ENCODE measurements at places on chromosomes 2 and 18. TPM values are rescaled to one million over a fixed set of nuclear protein-coding genes. Genes with fewer than 3 reads are reported as not detected.

- no peak for DNase-seq
Measured at GRCh38 chr2:237594514-237594871, 4.0 kb upstream of the RAB17 start.

- DNase-seq = no peak
Measured at GRCh38 chr18:34097312-34097711, 127.4 kb downstream of the NOL4 start.

- DNase-seq = peak; percentile 12
Measured at GRCh38 chr2:148720501-148721001, 76.0 kb downstream of the EPC2 start.

- no peak for DNase-seq
Measured at GRCh38 chr2:221527776-221528309, 44.3 kb downstream of the EPHA4 start.

GRCh38 chr2:241020201-241020600, 21.8 kb downstream of the SNED1 start:
- DNase-seq = no peak

- DNase-seq = no peak
Measured at GRCh38 chr2:151665959-151666358, 68.3 kb downstream of the NEB start.

DNA sequence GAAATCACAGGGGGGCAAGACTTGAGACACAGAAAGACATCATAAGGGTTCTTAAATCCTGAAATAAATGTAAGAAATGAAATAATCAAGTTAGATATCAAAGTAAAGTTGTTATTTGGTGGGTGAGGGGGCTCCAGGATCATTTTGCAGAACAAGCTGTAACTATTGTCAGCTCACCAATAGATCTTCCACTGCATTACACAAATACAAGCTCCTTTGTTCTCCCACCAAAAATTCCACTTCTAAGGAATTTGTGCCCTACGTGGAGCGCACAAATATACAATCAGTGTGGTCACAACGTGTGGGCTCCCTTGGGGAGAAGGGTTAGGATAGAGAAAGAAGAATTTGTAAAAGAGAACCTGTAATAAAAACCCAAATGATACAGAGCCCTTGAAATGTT, 19.2 kb upstream of the GALNT5 start:
- DNase-seq = no peak

DNA sequence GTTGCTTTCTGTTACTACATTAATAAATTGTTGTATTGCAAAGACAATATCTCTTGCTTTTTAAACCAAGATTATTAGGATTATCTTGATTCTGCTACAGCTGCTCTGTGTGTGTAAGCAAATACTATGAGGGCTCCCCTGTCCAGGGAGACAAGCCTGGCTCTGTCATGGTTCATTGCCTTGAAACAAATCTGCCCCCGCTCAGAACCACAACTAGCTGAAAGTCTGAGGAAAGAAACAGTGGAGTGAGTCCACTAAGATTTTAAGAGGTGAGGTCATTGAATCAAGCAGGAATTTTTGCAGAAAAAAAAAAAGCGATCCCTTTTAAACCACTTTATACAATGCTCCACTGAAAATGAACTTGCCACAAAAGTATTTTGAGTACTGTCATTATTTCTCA, 30.8 kb upstream of the LRRTM4 start:
- peak; percentile 81 for DNase-seq

DNA sequence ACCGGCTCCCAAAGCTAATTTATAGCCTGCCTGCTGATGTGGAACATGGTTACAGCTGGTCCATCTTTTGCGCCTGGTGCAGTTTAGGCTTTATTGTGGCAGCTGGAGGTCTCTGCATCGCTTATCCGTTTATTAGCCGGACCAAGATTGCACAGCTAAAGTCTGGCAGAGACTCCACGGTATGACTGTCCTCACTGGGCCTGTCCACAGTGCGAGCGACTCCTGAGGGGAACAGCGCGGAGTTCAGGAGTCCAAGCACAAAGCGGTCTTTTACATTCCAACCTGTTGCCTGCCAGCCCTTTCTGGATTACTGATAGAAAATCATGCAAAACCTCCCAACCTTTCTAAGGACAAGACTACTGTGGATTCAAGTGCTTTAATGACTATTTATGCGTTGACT, 51.4 kb downstream of the TMEM178A start:
- DNase-seq = no peak

GRCh38 chr2:203033395-203033794, 18.7 kb downstream of the NBEAL1 start:
- no peak for DNase-seq

DNA sequence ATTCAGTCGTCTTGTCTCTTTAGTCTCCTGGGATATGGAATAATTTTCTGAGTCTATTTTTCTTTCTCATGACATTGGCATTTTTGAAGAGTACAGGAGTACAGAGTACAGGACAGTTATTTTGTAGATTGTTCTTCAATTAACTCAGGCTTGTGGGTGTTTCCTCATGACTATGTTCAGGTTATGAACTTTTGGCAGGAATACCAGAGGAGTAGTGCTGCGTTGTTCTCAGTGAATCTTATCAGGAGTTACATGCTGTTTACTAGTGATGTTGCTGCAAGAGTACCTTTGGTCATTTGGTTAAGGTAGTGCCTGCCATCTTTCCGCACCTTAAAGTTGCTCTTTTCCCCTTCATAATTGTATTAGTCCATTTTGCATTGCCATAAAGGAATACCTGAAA, 41.3 kb upstream of the AGFG1 start:
- no peak for DNase-seq

- DNase-seq = no peak
Measured at GRCh38 chr2:219569635-219570034, 1.7 kb downstream of the OBSL1 start.

DNA sequence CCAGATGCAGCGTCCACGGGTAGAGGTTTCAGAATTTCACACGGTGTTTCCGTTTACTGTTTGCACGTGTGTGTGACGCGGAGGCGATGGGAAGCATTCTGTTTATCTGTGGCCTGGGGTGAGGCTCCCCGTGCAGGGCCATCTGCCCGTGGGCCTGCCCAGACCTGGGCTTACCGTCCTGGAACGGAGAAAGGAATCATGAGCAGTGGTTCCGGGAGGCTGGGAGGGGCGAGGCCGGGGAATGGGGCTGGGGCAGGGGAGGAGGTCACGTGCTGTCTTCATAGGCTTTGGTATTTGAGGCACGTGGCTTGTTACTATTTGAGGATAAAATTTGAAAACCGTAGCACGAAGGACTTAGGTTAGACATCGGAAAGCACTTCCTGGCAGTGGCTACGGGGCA, 77.9 kb downstream of the RTP5 start:
- DNase-seq = no peak

DNA sequence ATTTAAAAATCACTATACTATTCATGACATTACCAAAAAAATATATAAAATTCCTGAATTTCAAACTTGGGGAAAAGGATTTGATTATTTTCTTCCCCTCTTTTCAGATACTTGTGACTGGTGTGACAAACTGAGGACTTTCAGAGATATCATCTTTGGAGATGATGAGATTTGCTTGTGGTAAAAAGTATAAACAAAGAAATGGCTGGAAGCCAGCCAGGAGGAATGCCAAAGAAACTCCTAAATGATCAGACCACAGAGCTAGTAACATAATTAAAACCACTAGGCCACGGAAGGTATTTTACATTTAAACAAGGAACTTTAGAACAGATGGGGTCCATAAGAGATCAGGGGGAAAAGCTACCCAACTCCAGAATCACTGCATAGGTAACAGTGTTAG, 58.7 kb downstream of the PIGN start:
- DNase-seq = no peak

DNA sequence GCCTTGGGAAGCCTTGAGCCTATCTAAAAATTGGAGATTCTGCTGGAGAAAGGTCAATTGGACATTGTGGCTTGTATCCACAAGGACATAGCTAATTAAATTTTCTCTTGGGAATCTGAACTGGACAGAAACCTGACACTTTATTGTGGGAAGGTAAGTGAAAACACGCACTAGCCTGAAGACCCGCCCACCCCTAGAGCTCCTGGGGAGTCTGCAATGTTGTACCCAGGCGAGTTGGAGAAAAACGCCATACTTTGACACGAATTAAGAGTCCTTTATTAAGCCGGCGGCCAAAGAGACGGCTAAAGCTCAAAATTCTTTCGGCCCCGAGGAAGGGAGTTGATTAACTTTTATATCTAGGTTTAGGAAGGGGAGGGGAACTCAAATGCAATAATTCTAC, 1.2 kb upstream of the ZNF892 start:
- DNase-seq = no peak

- DNase-seq = no peak
Measured at GRCh38 chr2:191757208-191757607, 79.3 kb downstream of the NABP1 start.

GRCh38 chr2:41580806-41581205, 467.0 kb upstream of the PKDCC start:
- DNase-seq = no peak

GRCh38 chr2:128439791-128440665, 121.4 kb upstream of the HS6ST1 start:
- no peak for DNase-seq

DNA sequence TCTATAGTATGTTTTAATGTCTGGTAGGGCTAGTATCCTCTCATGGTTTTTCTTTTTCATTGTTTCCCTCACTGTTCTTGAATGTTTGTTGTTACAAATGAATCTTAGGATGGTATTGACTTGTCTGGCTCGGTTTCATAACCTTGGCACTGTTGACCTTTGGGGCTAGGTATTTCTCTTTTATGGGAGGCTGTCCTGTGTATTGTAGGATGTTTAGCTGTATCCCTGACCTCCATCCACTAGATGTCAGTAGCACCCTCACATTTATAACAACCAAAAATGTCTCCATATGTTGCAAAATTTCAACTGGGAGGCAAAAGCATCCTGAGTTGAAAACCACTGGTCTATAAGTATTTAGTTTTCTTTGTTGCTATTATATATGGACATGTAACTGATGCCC, 7.0 kb upstream of the AOX1 start:
- no peak for DNase-seq

- no peak for DNase-seq
Measured at GRCh38 chr2:38261569-38262068, 115.5 kb downstream of the ATL2 start.

GRCh38 chr2:15761056-15761455, 169.4 kb downstream of the DDX1 start:
- no peak for DNase-seq

- no peak for DNase-seq
Measured at GRCh38 chr2:85846411-85846810, 42.4 kb downstream of the ST3GAL5 start.

DNA sequence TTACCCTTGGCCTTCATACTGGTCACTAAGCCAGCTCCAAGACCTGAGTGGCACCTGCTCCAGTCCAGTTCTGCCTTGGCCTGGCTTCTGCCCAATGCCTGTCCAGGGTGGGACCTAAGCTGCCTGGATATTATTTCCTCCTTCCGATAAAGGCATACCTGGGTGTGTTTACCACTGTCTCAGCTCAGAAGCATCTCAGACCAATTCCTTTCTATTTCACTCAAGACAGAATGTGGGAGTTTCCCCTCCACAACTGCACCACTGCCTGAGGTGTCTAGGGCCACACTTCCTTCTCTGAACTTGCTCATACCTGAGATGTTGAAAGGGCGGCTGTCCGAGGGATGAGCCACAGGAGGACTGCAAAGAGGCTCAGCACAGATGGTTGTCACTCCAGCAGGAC, 18.4 kb upstream of the CAB39 start:
- DNase-seq = no peak

GRCh38 chr2:10370895-10371294, 68.2 kb downstream of the HPCAL1 start:
- DNase-seq = no peak

DNA sequence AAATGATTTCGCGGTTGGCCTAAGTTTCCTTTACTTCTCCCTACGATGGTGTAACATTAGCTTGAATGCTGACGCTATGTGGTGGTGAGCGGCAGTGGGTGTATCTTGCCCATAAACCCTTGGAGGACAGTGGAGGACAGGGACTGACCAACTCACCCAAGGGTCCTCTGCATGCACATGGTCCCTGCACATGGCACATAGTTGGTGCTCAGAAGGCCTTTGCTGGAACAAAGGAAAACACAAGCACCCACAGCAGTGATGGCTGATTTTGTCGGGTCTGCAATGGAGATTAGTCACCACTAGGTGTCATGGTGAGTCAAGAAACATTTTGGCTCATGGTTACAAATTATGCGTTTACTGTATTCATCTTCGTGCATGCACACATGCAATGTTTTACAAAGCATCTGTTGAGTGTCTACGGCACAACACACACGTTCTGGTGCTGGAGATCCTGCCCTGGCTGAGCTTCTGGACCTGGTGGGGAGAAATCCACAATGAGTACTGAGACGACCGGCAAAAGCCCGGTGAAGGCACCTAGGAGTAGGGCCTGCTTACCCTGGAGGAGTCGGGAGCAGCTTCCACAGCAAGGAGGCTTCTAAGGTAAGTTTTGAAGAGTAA, 44.0 kb downstream of the PDCL3 start:
- no peak for DNase-seq

- DNase-seq = no peak
Measured at GRCh38 chr2:80473796-80474195, 169.2 kb upstream of the LRRTM1 start.

- DNase-seq = no peak
Measured at GRCh38 chr2:152488075-152488474, 153.1 kb downstream of the FMNL2 start.

DNA sequence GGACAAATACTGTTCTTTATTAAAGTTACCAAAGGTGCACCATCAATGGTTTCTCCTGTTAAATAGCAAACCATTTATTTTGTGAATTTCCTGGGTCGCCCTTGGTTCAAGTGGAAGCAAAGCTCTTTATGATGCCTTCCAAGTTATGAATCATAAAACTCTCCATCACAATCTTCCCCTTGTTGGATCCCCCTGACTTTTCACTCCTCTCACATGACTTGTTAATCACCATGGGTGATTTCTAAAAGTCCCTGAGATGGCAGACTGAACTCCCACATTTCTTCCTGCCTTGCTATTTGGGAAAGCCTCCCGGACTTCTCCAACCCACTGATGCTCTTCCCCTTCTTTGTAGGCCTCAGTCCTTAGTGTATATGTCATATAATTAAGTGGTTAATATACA, 176.0 kb downstream of the THADA start:
- no peak for DNase-seq

The FBXO41 gene
- 2.1 TPM for polyA plus RNA-seq

The MAPK4 gene
- polyA plus RNA-seq = 8.9 TPM

The TMSB10 gene
- 1,422 TPM for polyA plus RNA-seq

The CCDC68 gene
- 11.9 TPM for polyA plus RNA-seq

The PRSS56 gene
- not detected for polyA plus RNA-seq

The ACVR1C gene
- 0.23 TPM for polyA plus RNA-seq

The TAF1B gene
- polyA plus RNA-seq = 38.7 TPM

The CYP26B1 gene
- polyA plus RNA-seq = 13.8 TPM

The CGREF1 gene
- 5.4 TPM for polyA plus RNA-seq

The KHK gene
- polyA plus RNA-seq = 47.9 TPM

The RGPD3 gene
- polyA plus RNA-seq = 0.12 TPM

The ANKRD29 gene
- polyA plus RNA-seq = 0.93 TPM

The RFTN2 gene
- polyA plus RNA-seq = 19.0 TPM

The FMNL2 gene
- 134 TPM for polyA plus RNA-seq

Data from left kidney (tissue), 8 donors.